ENCODE measurements at places on chromosomes 5 and 9. TPM values are rescaled to one million over a fixed set of nuclear protein-coding genes. Genes with fewer than 3 reads are reported as not detected.

CYSRT1 gene
- 2.4 TPM for polyA plus RNA-seq

HARS1 gene
- polyA plus RNA-seq: 58.2 TPM

TMEM215 gene
- 0.54 TPM for polyA plus RNA-seq

SV2C gene
- 0.08 TPM for polyA plus RNA-seq

All from forelimb muscle (tissue), 1 donor.